Activated naive CD8-positive, alpha-beta T cell treated with anti-CD3 and anti-CD28 coated beads, Interleukin-2, amount 10 ng/mL, durations not matched to agents 7 days and 5 days (primary cell): ENCODE measurements at places on chromosomes 3 and 15.

DNA sequence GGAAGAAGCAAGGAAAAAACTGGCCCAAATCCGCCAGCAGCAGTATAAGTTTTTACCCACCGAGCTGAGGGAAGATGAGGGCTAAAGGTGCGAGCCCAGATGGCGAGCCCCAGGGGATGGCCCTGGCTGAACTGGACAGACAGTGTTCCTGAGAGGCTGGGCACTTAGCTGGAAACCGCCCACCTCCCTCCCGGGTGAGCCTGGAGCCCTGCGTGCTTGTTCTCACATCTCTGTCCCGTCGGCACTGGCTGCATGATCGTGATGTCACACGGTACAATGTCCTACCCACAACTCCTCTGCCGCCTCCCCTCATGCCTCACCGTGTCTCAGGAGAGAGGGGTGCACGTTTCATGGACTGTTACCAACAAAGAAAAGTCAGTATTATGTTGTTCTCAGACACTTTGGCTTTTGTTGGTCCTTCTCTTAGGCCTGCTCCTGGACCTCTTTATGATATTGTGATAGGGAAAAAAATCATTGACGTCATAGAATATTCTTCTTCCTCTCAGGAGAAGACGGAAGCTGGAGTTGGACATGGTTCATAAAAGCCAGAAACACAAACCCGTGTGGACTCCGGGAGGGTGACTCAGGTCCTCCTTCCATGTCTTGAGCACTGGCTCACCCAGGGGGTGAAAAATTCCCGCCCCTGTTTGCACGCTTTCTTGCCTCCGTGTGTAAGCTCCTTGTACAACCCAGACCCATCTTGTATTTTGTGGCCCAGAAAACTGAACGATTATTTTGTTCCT is 201.8 kb upstream of the TPM1 start:
- DNase-seq, result no peak

GRCh38 chr15:83262594-83263315 is 21.7 kb downstream of the BNC1 start:
- no peak for DNase-seq

- no peak for DNase-seq
These were observed 153.8 kb downstream of the SPATA16 start for GRCh38 chr3:172987273-172987672.

GRCh38 chr15:58564981-58565380 is 133.2 kb downstream of the LIPC start:
- DNase-seq, result no peak

DNA sequence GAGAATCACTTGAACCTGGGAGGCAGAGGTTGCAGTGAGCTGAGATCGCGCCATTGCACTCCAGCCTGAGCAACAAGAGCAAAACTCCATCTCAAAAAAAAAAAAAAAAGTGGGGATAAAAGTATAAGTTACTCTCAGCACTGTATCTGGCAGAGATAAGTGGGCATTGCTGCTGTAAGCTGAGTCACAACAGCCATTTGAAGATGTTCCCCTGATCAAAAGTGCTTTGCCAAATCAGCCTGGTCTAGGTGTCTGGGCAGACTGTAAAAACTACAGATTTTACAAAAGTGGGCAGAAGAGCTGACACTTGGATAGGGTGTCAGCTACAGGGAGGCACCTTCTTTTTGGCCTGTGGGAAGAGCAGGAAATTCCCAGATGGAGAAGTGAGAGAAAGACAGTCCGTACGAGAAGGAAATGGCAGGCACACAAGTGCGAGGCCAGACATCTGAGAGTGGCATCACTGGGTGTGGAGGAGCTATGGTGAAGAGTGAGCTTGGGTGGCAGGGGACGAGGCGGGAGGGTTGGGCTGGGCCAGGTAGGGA is 78.5 kb downstream of the TRAK1 start:
- no peak for DNase-seq

- no peak for DNase-seq
These were observed 209.0 kb downstream of the NEK10 start for GRCh38 chr3:27160146-27160545.

GRCh38 chr3:137148917-137149316 is 191.1 kb downstream of the IL20RB start:
- no peak for DNase-seq

DNA sequence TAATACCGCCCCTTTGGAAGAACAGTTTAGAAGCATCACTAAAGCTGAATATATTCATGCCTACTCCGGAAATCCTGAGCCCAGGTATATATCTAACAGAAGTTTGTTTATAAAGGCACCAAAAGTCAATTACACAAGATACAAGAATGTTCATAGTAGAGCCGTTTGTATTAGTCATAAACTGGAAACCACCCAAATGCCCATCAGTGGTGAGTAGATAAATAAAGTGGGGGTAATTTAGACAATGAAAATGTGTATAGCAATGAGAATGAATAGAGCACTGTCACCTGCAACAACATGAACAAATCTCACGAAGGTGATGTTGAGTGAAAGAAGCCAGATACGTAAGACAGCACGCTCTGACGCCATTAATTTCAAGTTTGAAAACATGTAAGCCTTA is 68.3 kb upstream of the GLCE start:
- no peak for DNase-seq

DNA sequence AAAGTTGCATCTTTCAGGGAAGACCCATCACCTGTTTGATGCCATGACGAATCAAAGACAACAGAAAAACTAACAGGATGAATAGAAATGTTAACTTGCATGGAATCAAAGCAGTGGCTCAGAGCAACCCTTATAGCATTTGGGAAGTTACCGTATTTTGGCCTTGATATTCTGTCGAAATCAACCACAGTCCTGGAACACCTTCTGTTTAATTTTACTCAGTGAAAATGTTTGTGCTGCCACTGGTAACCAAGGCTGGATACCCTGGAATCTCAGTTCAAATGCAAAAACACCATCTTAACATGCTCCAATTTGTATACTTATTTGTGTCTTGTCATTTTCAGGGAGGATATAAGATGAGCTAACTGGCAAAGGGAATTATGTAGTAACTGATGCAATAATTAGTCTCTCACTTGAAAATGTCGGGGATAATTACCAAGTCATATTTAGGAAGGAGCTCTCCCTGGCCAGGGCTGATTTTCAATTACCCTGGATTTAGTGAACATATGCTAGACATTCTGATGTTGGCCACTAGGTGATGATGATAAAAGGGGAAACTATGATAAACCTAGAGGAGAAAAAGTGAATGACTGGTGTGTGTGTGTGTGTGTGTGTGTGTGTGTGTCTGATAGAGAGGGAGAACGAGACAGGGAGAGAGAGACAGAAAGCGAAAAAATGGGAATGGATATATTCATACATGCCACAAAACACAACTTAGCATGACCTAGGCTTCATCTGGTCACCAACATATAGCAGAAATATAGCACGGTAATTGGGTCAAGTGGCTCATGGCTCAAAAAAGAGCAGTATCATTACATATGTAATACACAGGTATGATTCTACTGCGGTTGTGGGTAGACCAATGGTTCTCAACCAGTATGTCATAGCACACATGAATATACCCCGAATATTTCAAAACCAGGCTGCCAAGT is 19.0 kb upstream of the PRICKLE2 start:
- DNase-seq, result no peak

- DNase-seq, result no peak
These were observed 10.5 kb downstream of the SLC6A6 start for GRCh38 chr3:14412831-14413380.

GRCh38 chr3:126288314-126288713 is 68.9 kb downstream of the KLF15 start:
- no peak for DNase-seq

DNA sequence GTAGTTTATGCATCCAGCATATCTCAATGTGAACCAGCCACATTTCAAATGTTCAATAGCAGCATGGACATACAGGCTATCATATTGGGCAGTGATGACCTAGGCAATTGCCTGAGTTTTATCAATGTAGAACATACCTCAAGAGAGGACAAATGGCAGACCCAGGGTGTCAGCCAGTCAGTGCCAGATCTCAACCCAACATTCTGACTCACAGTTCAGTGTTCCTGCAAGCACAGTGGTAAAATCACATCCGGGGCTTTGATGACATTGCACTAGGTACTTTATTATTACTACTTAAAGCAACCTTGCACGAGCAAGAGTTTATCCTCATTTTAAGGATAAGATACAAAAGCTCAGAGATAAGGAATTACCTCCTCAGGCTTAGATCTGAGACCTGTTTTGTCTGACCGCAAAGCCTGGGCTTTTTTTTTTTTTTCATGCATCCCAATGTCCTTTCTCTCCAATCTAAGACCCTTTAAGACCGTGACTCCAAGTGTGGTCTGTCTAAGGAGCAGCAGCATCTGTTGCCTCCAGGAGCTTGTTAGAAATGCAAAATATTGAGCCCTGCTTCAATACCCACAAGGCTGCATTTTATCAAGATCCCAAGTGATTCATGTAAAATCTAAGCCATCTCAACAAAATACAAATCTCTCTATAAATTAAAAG is 60.1 kb downstream of the SLC12A1 start:
- no peak for DNase-seq

DNA sequence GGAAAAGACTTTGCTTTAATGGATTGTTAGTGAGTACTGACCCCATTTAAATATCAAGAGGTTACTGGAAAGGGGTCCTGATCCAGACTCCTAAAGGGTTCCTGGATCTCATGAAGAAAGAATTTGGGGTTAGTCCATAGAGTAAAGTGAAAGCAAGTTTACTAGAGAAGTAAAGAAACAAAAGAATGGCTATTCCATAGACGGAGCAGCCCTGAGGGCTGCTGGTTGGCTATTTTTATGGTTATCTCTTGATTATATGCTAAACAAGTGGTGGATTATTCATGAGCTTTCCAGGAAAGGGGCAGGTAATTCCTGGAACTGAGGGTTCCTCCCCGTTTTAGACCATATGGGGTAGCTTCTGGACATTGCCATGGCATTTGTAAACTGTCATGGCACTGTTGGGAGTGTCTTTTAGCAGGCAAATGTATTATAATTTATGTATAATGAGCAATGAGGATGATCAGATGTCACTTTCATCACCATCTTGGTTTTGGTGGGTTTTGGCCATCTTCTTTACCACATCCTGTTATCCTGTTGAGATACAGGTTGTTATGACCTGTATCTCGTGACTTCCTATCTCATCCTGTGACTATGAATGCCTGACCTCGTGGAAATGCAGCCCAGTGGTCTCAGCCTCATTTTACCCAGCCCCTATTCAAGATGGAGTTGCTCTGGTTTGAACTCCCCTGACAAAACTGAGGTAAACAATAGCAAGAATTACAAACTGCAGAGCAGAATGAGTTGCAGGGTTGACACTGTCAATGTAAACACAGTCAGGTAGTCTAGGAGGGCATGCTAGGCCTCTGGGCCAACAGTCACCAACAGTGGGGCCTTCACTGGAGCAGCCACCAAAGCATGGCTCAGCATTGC is 10.3 kb upstream of the GPR160 start:
- DNase-seq, result no peak

GRCh38 chr3:98846101-98846500 is 55.4 kb downstream of the DCBLD2 start:
- DNase-seq, result no peak

DNA sequence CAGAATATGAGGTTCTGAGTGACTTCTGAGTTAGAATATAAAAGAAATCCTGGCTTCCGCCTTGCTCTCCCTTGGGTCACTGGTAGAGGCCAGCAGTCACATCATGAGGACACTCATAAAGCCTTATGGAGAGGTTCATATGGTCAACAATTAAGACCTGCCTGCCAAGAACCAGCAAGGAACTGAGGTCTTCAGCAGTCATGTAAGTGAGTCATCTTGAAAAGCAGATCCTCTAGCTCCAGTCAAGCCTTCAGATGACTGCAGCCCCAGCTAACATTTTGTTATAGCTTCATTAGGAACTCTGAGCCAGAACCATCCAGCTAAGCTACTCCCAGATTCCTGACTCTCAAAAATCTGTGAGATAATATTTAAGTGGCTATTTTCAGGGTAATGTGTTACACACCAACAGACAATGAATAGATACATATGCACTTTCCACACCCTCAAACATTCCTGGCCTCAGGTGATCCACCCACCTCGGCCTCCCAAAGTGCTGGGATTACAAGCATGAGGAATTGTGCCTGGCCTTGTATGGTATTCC is 447.2 kb downstream of the SHQ1 start:
- DNase-seq, result no peak

- DNase-seq, result no peak
These were observed 243.0 kb downstream of the CD47 start for GRCh38 chr3:107847791-107848190.

DNA sequence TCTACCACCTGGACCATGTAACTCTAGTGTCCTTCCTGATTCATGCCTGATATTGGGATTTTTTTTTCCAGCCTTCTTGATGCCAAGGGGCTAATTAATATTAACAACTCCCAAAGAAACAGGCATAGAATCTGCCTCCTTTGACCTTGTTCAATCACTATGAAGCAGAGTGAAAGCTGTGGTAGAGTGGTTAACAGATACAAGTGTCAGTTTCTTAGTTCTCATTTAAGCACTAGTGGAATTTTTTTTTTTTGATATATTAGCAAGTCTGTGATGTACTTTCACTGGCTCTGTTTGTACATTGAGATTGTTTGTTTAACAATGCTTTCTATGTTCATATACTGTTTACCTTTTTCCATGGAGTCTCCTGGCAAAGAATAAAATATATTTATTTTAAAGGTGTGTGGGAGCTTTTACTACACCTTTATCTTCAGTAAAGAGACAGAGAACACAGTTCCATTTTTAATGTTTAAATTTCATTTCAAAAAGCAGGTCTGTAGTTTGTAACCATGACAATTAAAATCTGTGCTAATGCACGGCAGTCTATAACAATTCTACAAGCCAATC is 67.1 kb downstream of the TOP2B start:
- DNase-seq, result no peak

- no peak for DNase-seq
These were observed 45.3 kb downstream of the ZPLD1 start for GRCh38 chr3:102480139-102480538.

DNA sequence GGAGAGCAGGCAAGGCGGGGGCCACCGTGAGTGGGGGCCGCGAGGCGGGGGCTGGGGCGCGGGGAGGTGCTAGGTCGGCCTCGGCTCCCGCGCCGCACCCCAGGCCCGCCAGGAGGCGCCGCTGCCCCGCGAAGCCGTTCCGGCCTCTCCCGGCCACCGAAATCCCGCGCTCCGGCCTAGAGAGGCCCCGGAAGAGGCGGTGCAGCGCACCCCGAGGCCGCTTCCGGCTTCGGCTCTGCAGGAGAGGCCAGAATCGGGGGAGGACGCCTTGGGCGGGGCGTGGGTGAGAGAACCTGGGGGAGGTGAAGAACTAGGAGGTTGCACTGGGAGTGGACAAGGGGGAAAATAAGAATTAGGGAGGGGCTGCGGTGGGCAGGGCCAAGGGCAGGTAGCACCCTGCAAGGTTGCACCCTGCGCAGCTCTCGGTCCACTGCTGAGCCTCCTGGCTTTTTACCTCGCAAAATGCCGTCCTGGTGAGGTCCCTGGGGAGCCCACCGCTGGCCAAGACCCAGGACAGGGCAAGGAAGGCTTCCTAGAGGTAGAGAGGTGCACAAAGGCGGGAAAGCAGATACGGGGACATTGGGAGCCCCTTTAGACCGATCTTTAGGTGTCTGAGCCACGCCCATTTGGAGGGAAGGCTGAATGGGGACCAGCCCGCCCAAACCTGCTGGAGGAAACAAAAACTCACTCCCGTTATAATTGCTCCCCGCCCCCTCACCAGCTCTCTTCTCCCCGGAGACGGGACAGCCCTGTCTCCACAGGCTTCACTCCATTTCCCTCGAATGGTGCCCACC is 8.4 kb upstream of the GNAI2 start:
- DNase-seq, result peak; percentile 97
